ENCODE measurements at places on chromosomes 11 and 22. TPM values are rescaled to one million over a fixed set of nuclear protein-coding genes. Genes with fewer than 3 reads are reported as not detected.

DNA sequence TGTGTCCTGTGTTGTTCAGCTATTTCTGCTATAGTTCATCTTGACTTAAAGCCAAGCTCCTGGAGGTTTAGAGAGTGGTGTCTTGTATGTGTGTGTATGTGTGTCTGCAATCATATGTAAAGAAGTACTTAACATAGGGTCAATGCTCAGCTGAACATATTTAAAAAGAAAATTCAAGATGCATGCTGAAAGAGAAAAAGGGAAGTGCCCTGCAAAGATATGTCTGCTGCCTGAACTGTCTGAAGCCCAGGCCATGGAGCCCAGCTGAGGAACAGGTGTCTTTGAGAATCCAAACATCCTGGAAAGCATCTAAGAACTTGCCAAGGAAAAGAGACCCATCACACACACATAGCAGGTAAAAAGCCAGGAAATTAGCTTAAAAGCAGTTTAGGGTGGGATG lies 6.6 kb downstream of the TCN1 start:
- no peak for DNase-seq

- DNase-seq: peak; percentile 43
Measured at GRCh38 chr11:61756452-61757212, 4.2 kb downstream of the MYRF start.

- no peak for DNase-seq
Measured at GRCh38 chr22:29536411-29536810, 17.1 kb downstream of the THOC5 start.

DNA sequence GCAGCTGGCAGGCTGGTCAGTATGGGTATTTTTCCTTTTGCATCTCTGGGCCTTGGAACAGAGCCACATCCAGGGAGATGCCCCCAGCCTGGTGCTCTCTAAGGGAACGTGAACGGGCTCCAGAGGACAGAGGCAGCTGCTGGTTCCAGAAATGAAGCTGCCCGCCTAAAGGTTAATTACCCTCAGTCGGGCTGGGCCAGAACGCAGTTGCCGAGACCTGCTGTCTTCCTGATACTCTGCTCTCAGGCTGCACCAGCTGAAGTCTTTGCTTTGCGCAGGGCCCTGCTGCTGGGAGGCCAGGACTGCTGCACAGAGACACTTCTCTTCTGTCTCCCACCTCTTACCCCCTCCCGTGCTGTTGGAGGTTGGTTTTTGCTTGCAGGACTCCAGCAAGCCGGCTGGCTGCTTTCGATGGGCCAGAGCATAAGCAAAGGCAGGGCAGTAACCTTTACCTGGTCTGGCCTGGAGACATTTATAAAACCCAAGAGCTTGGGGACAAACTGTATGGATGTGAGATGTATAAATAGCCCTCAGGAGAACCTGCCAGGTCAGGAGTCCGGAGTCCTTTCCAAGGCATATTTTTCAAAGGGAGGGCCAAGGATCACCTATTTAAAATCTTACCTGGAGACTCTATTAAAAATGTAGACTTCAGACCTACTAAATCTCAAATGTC lies 197.1 kb downstream of the GRIK4 start:
- DNase-seq: no peak

GRCh38 chr22:35357883-35358621 lies 22.8 kb upstream of the HMOX1 start:
- DNase-seq: no peak

DNA sequence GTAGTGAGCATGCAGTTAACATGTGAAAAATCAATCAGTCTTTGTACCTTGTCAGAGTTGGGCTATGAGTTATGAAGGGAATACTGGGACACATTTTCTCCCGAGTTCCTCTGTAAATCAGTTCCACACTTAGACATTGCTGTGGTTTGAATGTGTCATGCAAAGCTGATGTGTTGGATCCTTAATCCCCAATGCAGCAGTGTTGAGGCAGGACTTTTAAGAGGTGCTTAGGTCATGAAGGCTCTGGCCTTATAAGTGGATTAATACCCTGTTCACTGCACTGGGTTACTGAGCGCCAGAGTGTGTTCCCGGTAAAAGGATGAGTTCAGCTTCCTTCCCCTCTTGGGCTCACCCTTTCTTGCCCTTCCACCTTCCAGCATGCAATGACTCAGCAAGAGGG lies 742.1 kb upstream of the TENM4 start:
- no peak for DNase-seq

DNA sequence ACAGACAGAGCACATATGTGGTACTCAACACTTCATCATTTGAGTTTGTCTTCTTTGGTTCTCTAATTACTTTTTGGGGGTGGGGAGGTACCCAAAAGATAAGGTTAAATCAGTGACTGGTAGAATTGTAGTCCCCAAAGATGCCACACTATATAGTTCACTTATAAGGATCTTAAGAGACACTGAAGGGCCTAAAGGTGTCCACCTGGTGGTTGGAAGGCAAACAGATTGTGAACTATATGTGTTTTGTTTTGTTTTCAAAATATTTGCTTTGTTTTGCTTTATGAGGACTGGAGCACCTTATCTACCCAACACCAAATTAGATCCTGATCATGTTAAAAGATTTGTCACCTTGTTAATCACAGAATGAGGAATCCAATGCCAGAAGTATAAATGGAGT lies 136.1 kb downstream of the DCDC1 start:
- DNase-seq: no peak

DNA sequence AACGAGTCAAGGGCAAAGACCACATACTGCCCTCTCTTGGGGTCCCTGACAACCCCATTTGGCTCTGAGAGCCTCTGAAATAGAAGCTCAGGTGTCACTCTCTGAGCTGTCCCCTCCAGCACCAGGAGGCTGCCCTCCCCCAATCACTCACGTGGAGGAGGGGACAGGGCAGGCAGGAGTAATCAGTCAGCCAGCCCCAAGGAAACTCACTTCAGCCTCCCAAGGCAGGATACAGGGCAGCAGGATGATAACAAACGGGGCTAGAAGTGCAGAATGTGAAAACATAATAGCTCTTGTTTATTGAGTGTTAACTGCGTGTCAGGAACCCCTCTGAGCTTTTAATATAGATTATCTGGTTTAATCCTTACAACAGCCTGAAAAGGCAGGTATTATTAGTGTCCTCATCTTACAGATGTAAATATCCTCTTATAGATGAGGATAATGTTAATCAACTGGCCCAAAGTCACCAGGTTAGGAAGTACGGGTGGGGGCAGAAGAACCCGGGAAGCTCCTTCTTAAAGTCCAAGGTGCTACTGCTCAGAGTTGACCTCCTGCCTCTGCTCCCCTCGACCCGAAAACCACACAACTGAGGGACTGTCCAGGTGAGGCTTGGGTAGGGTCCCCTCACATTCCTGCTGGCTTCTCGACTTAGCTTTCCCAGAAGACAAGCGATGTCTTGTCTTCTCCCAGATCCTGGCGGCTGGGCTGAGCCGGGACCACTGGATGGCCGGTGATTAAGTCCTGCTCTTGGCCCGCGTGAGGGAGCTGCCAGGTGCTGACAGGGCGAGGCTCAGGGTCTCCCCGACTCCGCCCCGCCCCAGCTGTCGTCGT lies 2.7 kb downstream of the CHRM4 start:
- DNase-seq: no peak

GRCh38 chr11:131409345-131409744 lies 38.9 kb downstream of the NTM start:
- DNase-seq: no peak

GRCh38 chr11:124717421-124717785 lies 22.3 kb upstream of the NRGN start:
- no peak for DNase-seq

DNA sequence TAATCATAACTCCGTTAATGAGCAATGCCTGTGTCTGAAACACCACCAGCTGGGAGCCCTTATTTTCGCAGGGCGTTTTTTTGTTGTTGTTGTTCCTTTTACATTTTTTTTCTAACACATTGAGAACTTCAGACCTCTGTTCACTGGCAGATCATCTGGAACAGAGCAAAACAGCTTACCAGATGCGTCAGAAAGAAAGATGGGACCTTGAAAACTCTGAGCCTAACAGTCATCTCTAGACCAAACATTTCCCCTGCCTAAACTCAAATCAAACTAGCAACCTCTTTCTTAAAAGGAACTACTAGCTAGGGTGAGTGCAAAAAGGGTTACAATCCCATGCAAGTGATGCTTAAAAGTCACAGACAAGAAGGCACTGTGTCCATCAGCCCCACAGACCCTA lies 93.2 kb downstream of the PLEKHA7 start:
- no peak for DNase-seq

DNA sequence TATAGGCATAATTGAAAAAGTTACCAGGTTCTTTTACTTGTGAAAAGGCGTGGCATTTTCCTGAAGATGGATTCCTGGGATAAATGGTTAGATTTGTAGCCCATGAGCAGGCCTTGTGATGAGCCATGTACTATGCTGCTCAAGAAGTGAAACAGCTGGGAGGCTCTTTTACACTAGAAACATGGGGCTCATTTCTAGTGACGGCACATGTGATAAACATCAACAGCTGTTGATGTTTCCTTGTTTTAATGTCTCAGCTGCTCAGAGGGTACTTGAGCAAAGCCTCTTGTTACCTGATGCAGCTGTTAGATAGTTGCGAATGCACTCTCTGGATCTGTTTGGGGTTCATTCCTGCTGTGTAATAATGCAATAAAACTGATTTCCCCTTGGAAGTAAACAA lies 396.8 kb downstream of the GUCY1A2 start:
- DNase-seq: no peak

GRCh38 chr11:122094836-122095235 lies 21.2 kb downstream of the BLID start:
- DNase-seq: no peak

GRCh38 chr11:10322401-10322800 lies 17.5 kb downstream of the ADM start:
- no peak for DNase-seq

GRCh38 chr11:95453616-95454171 lies 222.7 kb upstream of the SESN3 start:
- DNase-seq: no peak

DNA sequence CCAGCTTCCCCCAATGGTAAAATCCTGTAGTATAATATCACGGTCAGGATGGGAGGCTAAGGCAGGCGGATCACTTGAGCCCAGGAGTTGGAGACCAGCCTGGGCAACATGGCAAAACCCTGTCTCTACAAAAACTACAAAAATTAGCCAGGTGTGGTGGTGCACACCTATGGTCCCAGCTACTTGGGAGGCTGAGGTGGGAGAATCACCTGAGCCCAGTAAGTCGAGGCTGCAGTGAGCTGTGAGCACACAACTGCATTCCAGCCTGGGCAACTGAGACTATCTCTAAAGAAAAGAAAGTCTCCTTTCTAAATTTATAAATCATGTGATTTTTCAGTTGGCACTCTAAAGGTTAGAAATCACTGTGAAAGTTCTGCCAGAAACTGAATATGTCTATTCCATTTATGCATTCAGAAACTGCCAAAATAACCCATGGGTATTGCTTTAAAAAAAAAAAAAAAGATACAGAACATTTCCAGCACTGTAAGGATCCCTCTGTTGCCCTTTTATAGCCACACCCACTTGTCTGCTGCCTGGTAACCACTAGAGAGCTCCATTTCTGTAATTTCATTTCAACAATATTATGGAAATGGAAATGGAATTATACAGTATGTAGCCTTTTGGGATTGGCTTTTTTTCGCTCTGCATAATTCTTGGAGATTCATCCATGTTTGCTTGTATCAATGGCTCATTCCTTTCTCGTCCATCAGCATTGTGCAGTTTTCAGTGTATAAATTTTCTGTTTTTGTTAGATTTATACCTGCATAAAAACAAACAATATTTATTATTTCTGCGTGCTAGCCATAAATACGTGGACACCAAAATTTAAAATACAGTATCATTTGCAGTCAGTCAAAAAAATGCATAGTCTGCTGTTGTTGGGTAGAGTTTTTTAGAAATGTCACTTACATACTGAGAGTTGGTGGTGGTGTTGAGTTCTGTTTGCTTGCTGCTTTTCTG lies 9.4 kb downstream of the CDC45 start:
- no peak for DNase-seq

DNA sequence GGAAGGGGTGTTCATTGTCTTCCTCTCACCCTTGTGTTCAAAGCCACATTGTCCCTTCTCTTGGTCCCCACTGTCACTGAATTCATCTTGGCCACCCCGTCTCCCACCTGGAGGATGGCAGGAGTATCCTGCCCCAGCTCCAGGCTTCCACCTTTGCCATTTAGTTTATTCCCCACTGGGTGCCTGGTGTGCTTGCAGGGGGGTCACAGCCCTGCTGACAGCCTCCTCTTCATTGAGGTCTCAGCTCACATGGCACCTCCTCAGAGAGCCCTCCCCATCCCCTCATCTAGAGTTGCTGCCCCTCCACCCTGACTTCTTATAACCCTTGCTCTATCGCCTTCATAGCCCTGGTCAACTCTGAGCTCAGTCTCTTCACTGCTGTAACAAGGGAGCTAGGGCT lies 36.6 kb downstream of the KIAA1671 start:
- DNase-seq: no peak

DNA sequence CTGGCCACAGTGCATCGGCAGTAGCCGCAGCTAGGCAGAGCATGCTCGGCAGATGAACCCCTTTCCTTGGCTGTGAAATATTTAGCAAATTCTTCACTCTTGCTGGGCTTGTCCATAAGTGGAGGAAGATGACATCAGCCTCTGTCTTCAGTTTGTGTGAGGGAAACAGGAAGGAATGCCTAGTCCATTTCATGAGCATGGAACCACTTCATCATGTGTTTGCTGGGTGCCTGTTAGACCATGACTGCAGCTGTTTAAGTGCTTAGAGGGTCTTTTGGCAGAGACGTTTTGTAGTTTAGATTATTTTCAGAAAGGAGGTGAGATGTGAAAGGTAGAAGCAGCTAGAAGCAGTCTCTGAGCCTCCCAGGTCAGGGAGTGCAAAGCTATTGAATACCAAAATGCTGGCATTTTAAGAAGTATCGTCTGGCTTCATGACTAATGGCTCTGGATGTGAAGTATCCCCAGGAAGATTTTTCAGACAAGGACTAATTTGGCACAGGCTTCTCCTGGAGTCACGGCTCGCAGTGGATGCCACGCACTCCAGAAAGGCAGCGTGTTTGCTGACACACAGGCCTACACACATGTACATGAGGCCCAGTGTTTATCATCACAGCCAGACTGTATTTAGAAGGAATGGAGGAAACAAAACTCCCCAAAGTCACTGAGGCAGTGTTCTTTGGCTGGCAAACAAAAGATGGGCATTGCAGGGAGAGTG lies 43.1 kb upstream of the GRAMD1B start:
- no peak for DNase-seq

- no peak for DNase-seq
Measured at GRCh38 chr22:48752451-48753380, 1075.0 kb downstream of the BRD1 start.

Gene OR51B2
- total RNA-seq: not detected

Gene RTN3
- 159 TPM for total RNA-seq

Gene MS4A7
- not detected for total RNA-seq

Gene ARFIP2
- total RNA-seq: 78.1 TPM

Gene MOGAT2
- total RNA-seq: not detected

Gene PHETA2
- 5.2 TPM for total RNA-seq

Gene OR52E6
- total RNA-seq: not detected

Gene TIMP3
- 3.2 TPM for total RNA-seq

Gene QSER1
- 48.4 TPM for total RNA-seq

Gene CFAP300
- total RNA-seq: 1.2 TPM

Gene PDE3B
- 29.7 TPM for total RNA-seq

Gene OSM
- total RNA-seq: not detected

Gene JHY
- total RNA-seq: 3.5 TPM

Gene SOX6
- total RNA-seq: 34.9 TPM

Gene TMPRSS5
- 2.6 TPM for total RNA-seq

Gene OR52I1
- not detected for total RNA-seq

Data from progenitor cell of endocrine pancreas (in vitro differentiated cells).